ENCODE measurements at places on chromosomes 2 and 18.

- no peak for DNase-seq
These were observed 172.0 kb downstream of the AFF3 start for GRCh38 chr2:99970292-99970868.

DNA sequence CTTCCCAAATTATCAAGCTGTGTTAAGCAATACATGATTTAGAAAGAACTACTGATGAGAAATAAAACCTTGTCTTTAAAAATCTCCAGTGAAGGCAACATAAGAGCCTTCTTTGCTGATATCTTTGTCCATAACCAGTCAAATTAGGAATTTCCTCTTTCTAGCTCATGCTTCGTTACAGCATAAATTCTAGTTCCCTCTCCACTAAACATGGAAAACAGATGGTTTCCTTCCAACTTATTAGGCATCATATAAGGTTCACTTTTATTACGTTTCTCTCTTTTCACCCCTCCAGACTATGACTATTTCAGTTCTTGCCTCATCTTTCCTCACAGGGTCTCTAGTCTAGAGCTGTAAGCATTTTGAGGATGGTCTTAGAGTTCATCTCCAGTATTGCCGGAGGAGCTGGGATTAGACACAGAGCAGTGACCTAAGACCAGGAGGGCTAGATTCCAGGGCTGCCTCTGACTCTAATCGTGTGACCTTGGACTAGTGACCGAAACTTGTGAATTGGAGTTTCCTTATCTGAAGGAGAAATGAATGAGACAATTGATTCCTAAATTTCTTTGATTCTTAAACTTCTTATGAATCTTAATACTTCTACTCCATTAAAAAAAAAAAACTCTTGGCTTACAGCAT lies 195.5 kb upstream of the APCDD1 start:
- DNase-seq = no peak

GRCh38 chr2:150544731-150545130 lies 57.3 kb upstream of the RND3 start:
- DNase-seq = no peak

- DNase-seq = no peak
These were observed 26.8 kb downstream of the RHBDD1 start for GRCh38 chr2:226862623-226863022.

GRCh38 chr18:57505231-57505630 lies 70.1 kb downstream of the ONECUT2 start:
- DNase-seq = no peak

DNA sequence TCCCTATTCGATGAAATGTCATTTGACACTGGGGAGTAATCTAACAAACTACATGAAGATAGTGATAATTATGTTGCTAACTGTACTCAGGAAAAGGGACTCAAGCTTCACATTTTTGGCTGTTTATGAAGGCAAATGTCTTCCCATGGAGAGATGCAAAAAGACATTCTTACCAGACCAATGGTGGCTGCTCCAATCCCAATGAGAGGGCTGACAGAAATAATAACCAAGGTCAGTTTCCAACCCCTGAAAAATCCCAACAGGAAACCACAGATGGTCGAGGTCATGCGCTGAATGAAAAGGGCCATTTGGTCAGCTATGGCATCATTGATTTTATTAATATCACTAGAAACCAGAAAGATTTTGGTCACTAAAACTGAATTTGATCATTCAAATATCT lies 37.6 kb downstream of the ABCB11 start:
- DNase-seq = no peak

- DNase-seq = peak; percentile 70
These were observed 226.9 kb downstream of the TMEM163 start for GRCh38 chr2:134491771-134492441.

DNA sequence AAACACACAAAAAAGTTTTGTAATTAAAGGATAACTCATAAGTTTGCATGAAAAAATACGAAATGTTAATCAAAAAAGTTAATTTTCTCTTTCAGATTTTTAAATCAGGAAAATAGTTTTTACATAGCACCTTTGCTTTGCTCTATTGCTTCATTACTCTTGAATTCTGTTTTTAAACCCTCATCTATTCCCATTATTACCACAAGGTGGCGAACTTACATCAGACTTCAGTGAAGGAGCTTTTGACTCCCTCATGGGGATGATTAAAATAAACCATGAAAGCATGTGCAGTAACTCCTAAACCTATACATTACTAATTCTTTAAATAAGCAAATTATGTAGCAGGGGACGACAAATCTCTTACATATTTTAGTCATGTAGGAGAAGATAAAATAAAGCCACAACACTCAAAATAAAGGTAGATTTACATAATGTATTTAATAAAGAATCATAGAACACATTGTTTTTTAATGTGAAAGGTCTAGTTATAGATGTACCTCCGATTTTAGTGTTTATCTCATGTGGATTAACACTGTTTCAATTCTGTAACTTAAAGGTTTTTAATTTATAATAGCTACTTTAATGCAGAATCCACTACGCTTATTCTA lies 105.2 kb downstream of the NETO1 start:
- DNase-seq = peak; percentile 27

- no peak for DNase-seq
These were observed 87.1 kb upstream of the DNAJC10 start for GRCh38 chr2:182628916-182629315.

DNA sequence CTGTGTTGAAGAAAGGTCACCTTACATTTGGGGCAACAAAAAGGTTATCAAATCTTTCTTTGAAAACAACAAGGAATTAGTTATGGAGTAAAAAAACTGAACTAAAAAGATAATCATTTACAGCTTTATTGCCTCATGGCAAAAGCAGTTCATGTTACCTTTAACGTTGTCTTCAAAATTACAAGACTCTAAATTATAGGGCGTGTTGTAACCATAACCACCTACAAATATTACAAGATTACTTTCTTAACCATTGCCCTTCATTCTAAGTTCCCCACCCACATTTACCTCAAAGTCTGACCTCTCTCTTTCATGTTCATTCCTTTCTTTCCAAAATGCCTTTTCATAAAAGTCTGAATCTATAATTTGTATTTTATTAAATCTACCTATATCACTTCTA lies 74.6 kb upstream of the LRATD1 start:
- no peak for DNase-seq

- DNase-seq = no peak
These were observed 6.7 kb upstream of the PARD6G start for GRCh38 chr18:80253871-80254492.

GRCh38 chr2:107936433-107937359 lies 49.6 kb upstream of the SLC5A7 start:
- DNase-seq = no peak

GRCh38 chr2:160334028-160334741 lies 134.1 kb upstream of the ITGB6 start:
- DNase-seq = no peak

DNA sequence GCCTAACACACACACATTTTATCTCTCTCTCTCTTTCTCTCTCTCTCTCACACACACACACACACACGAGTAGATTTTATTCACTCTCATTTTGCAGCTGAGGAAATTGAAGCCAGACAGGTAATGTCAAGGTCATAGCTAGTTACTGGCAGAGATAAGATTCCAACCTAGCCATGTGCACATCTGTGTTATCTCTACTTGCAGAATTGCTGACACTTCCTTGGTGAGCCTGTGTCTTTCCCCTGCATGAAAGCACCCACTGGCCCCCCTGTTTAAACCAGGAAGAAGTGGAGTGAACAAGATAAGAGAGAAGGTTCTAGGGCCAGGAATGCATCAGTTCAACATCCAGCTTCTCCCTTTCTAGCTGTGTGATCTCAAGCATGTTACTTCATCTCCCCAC lies 423.7 kb downstream of the TXNL1 start:
- DNase-seq = no peak

DNA sequence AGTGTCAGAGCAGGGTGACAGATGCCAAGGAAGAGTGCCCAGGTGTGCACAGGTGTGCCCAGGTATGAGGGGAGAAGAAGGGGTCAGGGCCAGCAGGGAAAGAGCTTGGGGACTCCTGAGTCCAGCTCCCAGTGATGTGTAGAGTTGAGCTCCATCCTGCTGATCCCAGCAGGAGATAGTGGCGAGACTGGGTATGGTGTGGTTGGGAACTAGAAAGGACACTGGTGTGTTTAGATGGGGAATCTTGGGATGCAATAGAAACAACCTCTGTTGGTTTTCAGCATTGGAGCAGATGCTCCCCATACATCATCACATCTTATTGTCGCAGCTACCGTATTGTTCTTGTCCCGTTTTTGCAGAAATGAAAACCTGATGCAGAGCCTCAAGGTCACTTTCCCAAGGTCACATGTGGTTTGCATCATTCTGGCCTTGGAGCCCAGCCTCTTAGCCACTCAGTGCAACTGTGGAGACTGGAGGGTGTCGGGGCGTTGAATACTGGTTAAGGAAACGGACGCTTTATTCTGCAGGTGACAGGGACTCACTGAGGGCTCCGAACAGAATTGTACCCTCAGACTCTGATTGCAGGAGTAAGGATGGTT lies 166.7 kb downstream of the AGAP1 start:
- DNase-seq = no peak

DNA sequence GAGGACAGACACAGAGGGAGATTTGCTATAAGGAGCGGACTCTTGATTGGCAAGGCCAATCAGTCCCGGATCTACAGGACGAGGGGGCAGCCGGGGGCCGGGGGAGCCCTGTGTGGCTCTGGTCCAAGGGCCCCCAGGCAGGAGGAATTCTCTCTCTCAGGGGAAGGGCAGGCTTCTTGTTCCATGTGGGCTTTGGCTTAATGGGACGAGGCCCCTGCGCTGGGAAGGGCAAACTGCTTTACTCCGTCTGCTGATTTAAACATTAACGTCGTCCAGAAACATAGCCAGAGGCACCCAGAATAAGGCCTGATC lies 75.9 kb downstream of the TMEM18 start:
- DNase-seq = no peak

Measured in DMS79 treated with DMSO at 0.1 percent for 48 hours (cell line).